ENCODE measurements at places on chromosomes 16 and 17. TPM values are rescaled to one million over a fixed set of nuclear protein-coding genes. Genes with fewer than 3 reads are reported as not detected.
A peak's percentile ranks its signal among the peaks of the same experiment; 100 is the strongest.

- H3K27ac ChIP-seq, result no peak overlapping the region
- no peak overlapping the region for H3K4me3 ChIP-seq
- no peaks in the 10 kb centered on the region for H3K36me3 ChIP-seq
- no peak for DNase-seq
Observed at GRCh38 chr17:54844233-54844632, 56.4 kb upstream of the TOM1L1 start.

GRCh38 chr17:39937447-39937846 lies 9.9 kb downstream of the LRRC3C start:
- no peaks in the 10 kb centered on the region for H3K27me3 ChIP-seq
- H3K4me3 ChIP-seq, result no peak overlapping the region
- H3K4me1 ChIP-seq, result peaks cover 43% of the 10 kb centered on the region
- H3K27ac ChIP-seq, result no peak overlapping the region

GRCh38 chr16:48161906-48162305 lies 6.1 kb upstream of the ABCC12 start:
- no peak for DNase-seq
- peaks cover 12% of the 10 kb centered on the region for H3K4me1 ChIP-seq
- H3K27me3 ChIP-seq, result no peaks in the 10 kb centered on the region

DNA sequence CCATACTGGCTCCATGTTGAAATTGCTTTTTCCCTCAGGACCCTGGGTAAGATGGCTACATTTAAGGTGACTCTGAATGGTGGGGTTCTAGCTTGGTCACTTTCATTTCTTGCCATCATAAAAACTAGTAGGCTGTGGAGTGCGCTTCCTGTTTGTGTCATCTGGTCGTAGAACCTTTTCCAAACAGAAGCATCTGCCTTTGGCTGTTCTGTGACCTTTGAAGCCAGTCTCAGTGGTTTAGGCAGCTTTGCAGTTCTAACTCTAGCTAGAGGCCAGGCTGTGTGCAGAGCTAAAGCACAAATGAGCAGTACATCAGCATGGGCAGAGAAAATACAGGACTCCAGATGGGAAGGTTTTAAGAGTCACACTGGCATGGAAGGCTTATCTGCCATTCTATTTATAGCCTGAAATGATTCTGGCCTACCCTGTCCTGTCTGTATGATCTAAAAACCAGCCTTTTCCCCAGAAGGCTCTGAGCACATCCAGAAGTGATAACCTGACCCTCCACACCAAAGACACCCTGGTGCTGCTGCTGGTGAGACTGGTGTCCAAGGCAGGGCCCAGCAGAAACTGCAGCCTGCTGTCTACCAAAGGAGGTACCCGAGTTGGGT lies 8.6 kb downstream of the ESRP2 start:
- peak overlapping the region; percentile 54 for H3K27ac ChIP-seq
- peaks cover 26% of the 10 kb centered on the region for H3K4me1 ChIP-seq
- no peaks in the 10 kb centered on the region for H3K27me3 ChIP-seq
- H3K36me3 ChIP-seq, result no peaks in the 10 kb centered on the region

DNA sequence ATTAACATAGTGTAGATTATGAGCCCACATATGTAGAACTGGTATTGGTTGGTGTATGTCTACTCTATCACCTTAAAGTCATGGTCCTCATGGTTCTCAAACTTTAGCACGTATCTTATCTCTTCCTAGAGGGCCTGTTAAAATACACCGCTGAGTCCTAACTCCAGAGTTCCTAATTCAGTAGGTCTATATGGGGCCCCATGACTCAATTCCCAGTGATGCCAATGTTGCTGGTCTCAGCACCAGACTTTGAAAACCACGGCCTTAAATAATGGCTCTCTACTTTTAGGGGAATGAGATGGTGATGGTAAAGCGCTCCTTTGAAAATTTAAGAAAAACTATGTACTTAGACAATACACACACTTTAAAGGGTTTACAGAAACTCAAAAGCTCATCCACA lies 36.6 kb downstream of the SMURF2 start:
- H3K27ac ChIP-seq, result no peak overlapping the region
- H3K36me3 ChIP-seq, result no peaks in the 10 kb centered on the region
- no peak overlapping the region for H3K4me3 ChIP-seq

- no peaks in the 10 kb centered on the region for H3K27me3 ChIP-seq
- no peak overlapping the region for H3K4me3 ChIP-seq
- H3K27ac ChIP-seq, result no peak overlapping the region
Observed at GRCh38 chr17:43536236-43536992, 9.7 kb downstream of the ETV4 start.

- no peak for DNase-seq
- no peaks in the 10 kb centered on the region for H3K27me3 ChIP-seq
- H3K4me1 ChIP-seq, result no peaks in the 10 kb centered on the region
- no peak overlapping the region for H3K4me3 ChIP-seq
- H3K36me3 ChIP-seq, result no peaks in the 10 kb centered on the region
Observed at GRCh38 chr16:61149709-61150108, 886.5 kb downstream of the CDH8 start.

DNA sequence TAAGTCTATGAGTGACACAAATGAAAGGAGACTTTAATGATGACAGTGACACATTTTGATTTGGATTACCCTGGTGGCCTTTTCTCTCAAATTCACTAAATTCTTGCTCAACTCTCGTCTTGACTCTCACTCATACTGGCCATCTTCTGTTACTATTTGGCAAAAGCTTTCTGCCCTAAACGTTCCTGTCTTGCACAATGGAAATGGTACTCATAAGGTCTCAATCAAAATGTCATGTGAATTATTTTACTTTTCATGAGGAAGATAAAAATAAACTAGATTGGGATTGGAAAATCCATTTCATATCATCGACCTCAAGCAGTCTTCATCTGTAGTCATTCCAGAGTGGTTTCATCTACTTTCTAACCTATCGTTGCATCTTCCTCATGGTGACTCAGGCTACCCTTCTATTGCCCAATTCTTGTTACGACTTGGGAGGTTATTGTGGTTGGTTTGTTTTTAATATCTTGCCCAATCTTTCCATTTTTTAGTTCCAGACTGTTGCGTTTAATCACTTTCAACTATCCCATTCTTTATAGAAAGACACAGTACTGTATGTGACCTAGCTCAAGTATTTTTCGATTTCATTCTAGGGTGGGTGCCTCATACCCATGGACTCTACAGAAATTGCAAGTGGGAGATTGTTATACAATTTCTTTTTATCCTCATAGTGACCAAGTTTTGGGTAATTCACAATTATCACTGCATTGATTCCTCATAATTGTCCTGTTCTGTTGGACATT lies 317.2 kb upstream of the KCNJ16 start:
- no peak for DNase-seq
- no peaks in the 10 kb centered on the region for H3K27me3 ChIP-seq
- H3K36me3 ChIP-seq, result no peaks in the 10 kb centered on the region
- no peak overlapping the region for H3K27ac ChIP-seq
- no peaks in the 10 kb centered on the region for H3K4me1 ChIP-seq
- no peak overlapping the region for H3K4me3 ChIP-seq

SPNS2 gene
- 11.2 TPM for total RNA-seq

DNA sequence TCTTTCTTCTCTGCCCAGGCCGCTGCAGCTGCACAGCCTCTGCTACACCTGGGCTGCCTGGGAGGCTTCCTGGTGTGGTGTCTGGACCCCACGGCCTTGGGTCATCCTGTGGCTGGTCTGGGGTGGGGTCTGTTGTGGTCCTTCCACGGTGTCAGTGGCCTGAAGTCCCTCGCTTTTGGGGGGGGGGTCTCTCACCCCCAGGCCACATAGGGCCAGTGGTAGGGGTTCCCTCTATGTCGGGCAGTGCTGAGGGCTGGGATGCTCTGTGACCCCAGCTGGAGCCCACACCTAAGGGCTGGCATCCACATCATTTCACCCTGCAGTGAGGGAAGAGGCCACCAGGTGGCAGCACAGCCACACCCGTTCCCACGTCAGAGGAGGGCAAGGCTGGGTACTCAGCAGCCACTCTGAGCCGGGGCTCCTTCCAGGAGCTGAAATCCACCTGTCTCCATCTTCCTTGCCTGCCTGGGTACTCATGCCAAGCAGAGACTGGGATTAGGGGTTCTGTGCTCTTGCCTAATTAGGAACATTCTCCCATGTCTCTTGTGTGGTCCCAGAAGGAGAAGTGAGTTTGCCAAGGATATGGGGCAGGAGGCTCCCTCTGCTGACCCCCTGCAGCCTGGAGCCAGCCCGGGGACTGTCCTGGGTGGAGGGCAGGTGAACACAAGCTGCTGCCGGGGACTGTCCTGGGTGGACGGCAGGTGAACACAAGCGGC lies 13.0 kb downstream of the ENGASE start:
- H3K27ac ChIP-seq, result no peak overlapping the region
- no peak overlapping the region for H3K4me3 ChIP-seq
- H3K27me3 ChIP-seq, result peaks cover 16% of the 10 kb centered on the region
- H3K4me1 ChIP-seq, result peaks cover 27% of the 10 kb centered on the region

GRCh38 chr16:4511441-4512082 lies 27.0 kb downstream of the CDIP1 start:
- H3K36me3 ChIP-seq, result peaks cover 64% of the 10 kb centered on the region
- DNase-seq, result peak; percentile 65
- H3K27ac ChIP-seq, result peak overlapping the region; percentile 81
- peaks cover 64% of the 10 kb centered on the region for H3K4me1 ChIP-seq

GRCh38 chr16:76428858-76429257 lies 151.7 kb downstream of the CNTNAP4 start:
- no peaks in the 10 kb centered on the region for H3K4me1 ChIP-seq
- no peak for DNase-seq
- H3K4me3 ChIP-seq, result no peak overlapping the region
- no peaks in the 10 kb centered on the region for H3K36me3 ChIP-seq
- no peaks in the 10 kb centered on the region for H3K27me3 ChIP-seq

RNF222 gene
- not detected for total RNA-seq

All from left ventricle myocardium inferior (tissue), 1 donor.